ENCODE measurements at places on chromosomes 13 and 19.

DNA sequence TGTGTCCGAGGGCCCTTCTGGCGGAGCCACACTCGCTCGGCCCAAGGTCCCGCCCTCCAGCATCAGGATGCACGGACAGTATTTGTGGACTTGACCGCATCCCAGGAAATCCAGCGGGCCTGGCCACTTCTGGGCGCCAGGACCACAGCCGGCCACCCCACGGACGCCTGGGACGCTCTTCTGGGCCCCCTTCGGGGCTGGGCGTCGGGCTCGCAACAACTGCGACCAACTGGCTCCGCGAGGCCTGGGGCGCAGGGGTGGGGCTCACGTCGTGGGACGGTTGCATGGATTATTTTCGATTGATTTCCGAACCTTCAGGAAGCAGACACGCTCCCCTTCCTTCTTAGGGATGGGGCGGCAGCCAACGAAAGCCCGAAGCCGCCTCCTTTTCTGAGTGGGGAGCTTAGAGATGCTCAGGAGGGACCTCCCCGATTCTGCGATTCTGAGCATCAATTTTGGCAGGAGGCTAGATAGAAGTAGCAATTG is 521 bp upstream of the NUP58 start:
- DNase-seq = no peak

DNA sequence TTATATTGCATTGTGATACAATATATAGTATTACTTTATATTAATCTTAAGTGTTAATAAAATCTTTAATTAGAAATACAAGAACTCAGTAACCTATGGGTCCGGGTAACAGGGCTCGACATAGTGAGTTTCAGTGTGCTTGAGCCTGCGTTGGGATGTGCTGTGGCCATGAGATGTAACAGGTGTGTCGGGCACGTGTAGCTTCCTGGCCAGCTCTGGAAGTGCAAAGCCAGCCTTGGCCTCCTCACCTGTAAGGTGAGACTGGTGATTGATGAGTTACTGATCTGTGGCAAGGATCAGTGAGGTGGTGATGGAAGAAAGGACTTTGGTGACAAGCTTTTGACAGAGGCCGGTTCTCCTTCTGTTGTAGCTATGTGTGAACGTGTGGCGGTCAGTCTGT is 19.2 kb downstream of the ATP4B start:
- DNase-seq = no peak

GRCh38 chr13:113585896-113586295 is 1.3 kb downstream of the TFDP1 start:
- no peak for DNase-seq

- DNase-seq = no peak
Measured at GRCh38 chr13:33321686-33322542, 36.4 kb upstream of the STARD13 start.

- no peak for DNase-seq
Measured at GRCh38 chr19:2578901-2579677, 103.2 kb downstream of the GADD45B start.

GRCh38 chr13:84730376-84730775 is 848.1 kb upstream of the SLITRK1 start:
- DNase-seq = no peak

DNA sequence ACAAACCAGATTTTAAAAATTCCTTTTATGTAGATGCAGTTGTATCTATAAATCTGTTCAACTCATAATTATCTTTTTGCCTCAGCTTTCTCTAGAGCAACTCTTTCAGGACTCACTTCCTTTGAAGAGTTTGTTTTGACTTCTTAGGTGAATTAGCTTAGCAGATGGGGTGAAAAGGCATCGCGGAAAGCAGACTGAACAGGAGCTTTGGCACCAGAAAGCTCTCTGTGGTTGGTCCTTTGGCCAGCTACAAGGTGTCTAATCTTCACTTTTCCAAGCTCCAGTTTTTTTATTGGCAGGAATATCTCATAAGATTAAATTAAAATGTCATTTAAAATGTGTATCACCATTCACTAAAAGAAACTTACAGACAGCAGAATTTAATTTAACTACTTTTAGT is 60.6 kb upstream of the KLF12 start:
- no peak for DNase-seq

DNA sequence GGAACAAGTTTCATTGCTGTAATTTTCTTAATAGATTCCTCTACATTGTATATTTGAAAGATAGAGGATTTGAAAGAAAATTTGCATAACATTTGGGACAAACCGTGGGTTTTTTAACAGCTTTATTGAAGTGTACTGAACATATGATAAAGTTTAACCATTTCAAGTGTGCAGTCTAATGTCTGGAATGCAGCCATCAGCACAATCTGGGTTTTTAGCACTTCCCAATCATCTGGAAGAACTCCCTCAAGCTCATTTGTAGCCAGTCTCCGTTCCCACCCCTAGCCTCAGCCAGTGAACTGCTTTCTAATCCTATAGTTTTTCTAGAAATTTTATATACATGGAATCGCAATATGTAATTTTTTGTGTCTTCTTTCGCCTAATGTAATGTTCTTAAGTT is 12.6 kb downstream of the METTL21C start:
- no peak for DNase-seq

DNA sequence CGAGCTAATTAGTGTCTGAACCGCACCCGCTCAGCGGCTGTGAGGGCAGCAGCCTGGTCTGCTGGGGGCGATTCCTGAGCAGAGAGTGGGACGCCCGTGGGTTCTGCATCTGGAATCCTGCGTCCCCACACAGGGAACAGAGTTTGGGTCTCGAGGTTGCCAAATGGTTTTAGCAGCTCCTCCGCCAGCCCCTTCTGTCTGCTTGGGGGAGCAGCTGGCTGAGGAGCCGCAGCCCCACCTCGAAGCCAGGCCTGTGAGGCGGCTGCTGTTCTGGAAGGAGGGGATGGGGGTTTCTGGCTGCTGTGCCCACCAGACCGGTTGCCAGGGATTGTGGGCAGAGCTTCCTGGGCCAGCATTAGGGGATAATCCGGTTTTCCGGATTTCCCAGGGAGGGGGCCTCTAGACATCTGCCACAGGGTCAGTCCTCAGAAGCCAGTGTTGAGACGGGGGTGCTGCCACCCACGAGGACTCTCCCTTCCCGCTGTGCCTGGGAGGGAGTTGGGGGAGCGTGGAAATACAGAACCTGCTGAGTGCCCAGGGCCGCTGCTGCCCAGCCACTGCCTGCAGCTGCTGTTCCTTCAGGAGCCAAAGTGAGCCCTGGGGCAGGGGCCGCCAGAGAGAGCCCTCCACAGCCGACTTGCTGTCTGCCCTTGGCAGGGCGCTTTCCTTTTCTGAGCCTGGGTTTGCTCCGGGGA is 2.0 kb downstream of the CDC34 start:
- no peak for DNase-seq

GRCh38 chr13:22505489-22505888 is 675.3 kb upstream of the SGCG start:
- no peak for DNase-seq

GRCh38 chr19:4108767-4109625 is 14.9 kb downstream of the MAP2K2 start:
- no peak for DNase-seq

DNA sequence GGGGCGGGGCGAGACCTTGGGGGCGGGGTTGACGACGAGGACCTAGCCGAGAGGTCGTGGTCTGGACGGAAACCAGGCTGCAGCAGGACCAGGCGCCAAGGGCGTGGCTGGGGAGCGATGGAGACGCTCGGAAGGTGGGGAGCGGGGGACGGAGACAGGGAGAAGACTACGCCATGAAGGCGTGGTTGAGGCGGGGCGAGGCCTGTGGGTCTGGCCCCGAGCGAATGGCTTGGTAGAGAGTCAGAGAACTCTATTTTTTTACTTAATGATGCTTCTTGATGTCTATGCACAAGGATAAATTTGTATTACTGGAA is 674 bp upstream of the FBXL12 start:
- DNase-seq = no peak

DNA sequence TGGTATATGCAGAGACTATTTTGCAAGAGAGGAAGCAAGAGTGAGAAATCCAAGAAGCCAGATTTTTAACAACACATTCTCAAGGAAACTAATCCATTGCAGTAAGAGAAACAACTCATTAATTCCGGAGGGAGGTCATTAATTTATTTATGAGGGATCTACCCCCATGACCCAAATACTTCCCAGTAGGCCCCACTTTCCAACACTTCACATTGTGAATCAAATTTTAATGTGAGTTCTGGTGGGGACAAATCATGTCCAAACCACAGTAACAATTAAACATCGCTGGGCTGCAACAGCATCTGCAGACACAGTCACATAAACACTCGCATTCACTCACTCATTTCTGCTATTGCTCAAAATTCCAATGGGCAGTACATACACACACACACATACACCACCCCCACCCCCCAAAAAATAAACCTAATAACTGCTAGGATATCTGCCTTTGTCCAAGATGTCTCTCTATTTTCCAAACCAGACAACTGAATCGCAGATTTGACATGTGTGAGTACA is 1483.7 kb downstream of the PCDH9 start:
- DNase-seq = no peak

- DNase-seq = no peak
Measured at GRCh38 chr13:52840066-52840465, 8.4 kb downstream of the PCDH8 start.
